Inflammatory macrophage (primary cell): ENCODE measurements at places on chromosomes 7 and 10.

GRCh38 chr10:74750848-74751274, 75.5 kb upstream of the KAT6B start:
- DNase-seq: no peak

GRCh38 chr7:153027210-153027609, 267.7 kb downstream of the ACTR3B start:
- no peak for DNase-seq

DNA sequence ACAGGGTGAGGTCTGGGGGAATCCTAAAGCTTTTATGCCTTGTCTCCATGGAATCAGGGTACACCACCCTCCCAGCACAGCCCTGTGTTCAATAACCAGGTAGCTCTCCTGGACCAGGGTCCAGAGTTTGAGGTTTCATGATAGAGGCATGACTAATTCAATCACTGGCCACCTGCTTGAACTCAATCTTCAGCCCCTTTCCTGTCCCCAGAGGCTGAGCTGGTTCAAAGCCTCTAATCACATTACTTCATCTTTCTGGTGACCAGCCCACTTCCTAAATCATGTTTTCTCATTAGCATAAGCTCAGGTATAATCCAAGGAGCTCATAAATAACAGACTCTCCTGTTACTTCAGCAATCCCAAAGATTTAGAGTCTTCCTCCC, 20.5 kb downstream of the CRPPA start:
- no peak for DNase-seq

- peak; percentile 83 for DNase-seq
These were observed 60.2 kb downstream of the CHST15 start for GRCh38 chr10:124032971-124033886.

DNA sequence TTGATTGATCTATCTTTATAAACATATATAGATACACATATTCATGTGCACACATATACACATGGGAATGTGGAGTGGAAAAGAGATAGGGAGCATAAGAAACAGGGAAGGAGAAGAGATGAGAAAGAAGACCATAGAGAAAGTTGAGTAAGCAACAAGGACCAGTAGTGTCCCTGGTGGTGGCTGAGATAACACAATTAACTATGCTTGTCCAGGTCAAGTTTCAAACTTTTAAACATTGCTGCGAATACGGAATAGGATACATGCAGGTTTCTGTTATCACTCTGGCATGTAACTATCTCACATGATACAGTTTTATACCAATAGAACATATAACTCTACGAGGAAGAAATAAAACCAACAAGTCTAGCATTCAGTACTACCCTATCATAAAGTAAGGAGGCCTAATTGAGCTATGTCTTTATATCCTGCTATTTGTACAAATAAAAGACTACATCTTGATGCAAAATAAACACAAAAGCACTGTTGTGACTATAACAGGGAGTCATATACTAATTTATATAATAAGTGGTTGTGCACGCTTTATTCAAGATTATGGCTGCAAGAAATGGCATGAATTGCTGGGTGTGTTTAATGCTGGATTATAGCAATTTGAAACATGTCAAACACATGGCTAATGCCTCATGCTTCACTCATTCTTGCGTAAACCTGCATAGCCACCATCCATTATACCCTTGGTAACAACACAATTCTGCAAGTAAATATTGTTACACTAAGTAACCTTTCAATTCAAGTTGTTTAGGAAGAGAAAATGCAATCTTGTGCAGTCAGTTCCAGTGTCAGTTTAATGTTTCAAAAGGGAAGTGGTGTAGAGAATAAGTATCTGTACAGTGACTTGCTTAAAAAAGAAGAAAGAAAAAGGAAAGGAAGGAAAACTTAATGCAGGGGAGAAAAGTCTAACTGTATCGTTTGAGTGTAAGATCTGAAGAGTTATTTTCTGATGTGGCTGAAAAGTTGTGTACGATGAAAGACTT, 8.2 kb downstream of the FOXP2 start:
- DNase-seq: no peak

DNA sequence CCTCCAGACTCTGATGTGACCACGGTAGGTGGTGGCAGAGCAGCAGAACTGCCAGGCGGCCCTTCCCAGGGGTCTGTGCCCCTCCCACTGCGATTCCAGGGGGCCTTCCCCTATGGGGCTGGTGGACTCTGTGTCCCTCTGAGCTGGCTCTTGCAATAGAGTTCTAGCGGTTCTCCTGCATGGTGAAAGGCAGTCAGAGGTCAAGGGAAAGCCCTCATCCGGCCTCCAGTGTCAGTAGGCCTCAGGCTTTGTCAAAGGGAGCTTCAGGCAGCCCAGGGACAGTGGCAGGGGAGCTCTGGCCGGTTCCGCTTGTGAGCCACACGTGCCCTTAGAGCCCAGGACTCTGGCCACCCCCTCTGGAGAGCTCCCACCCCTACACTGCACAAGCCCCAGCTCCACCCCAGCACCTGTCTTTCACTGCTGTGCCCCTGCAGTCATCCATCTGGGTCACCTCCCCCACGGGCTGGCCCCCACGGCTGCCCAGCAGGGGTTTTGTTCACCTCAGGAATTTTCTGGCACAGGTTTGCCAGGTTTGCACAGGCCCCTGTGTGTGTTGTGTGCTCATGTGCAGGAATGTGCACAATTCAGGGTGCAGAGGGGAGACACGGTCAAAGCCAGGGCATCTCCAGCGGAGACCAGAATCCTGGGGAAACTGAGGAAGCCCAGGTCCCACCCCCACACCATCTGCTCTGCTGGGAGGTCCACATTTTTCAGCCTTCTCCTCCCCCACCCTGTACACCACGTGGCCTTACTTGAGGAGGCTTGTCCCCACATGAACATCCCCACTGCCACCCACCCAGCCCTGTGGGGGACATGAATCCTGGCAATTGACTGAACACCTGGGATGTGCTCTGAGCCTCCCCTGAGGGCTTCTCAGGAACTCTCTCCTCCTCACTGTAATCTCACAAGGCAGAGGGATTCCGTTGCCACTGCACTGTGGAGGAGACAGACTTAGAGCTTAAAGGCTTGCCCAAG, 23.8 kb downstream of the C10orf105 start:
- DNase-seq: peak; percentile 67

DNA sequence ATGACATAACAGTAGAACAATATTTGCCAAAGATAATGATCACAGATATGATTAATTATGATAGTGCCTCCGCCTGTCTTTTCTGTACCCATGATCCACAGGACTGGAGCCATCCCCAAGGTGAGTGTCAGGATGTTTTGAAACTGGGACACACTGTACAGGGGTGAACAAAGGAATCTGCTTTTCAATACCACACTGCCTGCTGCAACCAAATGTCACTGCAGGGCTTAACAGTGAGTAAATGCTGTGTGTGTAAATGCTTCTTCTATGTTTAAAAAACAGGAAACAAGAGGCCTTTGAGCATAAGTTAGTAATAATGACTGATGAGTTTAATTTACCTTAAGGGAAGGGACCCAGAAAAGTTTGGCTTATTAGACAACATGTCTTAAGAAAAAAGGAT, 65.2 kb downstream of the HBP1 start:
- DNase-seq: no peak
